ENCODE measurements at places on chromosomes 11 and 22.

DNA sequence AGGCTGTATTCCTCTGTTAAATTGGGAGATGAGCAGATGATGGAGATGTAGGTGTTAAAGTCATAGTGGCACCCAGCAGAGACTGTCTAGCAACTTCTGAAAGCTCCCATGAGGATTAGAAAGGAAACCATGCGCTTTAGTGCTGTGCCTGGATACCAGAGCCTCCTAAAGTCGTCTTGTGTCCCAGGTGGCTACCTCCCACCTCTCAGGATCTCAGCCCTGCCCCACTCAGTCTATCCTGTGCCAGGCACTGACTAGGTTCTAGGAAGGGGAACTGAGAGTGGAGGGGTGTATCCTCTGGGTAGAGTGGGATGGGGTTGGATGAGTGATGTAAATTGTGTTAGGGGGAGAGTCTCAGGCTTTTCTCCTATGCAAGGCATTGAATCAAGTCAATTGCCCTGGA, 60.2 kb downstream of the KIAA1671 start:
- DNase-seq, result no peak

- no peak for DNase-seq
These were observed 38.4 kb downstream of the NOX4 start for GRCh38 chr11:89452780-89453179.

DNA sequence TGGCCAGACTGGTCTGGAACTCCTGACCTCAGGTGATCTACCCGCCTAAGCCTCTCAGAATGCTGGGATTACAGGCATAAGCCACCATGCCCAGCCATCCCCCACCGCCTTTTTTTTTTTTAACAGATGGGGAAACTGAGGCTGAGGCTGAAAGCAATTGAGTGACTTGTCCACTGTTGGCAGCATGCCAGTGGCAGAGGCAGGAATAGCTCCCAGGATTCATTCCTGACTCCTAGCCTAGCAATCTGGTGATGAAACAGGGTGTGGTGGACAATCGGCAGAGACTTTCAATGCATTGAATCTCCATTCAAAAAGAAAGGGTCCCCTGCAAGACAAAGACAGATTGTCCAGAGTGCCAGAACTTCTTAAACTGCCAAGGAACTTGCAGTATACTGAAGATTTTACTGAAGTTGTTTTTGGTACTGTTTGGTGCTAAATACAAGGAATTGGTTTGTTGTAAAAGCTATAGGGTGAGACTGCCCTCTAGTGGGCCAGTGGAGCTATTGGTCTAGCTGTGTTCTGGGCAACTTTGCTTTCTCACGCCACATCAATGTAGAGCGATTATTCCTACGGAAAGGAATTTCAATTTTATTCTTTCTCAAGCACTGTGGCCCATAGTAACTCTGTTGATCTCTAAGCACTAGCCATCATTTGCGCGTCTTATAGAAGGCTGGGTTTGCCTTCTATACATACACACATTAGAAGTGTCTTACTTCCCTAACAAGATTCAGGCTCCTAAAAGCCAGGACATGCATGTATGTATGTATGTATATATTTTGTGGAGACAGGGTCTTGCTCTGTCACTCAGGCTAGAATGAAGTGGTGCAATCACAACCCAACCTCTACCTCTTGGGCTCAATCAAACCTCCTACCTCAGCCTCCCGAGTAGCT, 21.0 kb downstream of the C22orf31 start:
- peak; percentile 53 for DNase-seq

DNA sequence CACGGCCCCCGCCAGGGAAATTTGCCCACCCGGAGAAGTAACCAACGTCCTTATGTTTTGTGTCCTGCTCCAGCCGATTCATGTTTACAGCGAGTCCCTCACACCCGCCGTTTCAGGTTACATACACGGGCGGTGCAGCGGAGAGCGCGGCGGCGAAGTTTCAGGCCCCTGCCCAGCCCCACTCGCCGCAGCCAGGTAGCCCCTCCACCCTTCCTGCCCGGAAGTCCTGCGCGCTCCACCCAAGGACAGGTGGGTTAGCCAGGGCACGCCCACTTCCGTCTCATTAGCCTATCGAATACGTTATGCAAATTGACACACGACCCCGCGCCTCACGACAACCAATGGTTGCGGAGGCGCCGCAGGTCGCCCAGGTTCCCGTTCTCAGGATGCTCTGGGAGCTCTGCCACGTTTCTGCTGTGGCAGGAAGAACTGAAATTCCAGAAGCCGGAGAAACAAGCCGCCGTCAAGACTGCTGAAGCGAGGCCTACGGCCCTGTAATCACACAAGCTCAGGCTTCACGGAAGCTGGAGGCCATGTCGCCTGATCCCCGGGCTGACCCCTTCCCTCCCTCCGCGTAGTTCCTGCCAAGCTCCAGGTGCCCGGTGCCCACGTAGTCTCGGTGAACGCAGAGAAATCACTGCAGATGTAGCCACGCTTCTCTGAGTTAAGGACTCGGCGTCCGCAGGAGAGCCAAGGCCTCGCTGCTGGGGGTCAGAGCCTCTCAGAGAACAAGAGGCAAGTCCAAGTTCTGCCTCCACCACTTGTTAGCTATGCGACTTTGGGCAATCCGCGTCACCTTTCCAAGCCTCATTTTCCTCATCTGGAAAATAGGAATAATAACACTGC, 22.4 kb upstream of the MYH9 start:
- no peak for DNase-seq

- no peak for DNase-seq
These were observed 11.1 kb downstream of the OR5B3 start for GRCh38 chr11:58395581-58395980.

DNA sequence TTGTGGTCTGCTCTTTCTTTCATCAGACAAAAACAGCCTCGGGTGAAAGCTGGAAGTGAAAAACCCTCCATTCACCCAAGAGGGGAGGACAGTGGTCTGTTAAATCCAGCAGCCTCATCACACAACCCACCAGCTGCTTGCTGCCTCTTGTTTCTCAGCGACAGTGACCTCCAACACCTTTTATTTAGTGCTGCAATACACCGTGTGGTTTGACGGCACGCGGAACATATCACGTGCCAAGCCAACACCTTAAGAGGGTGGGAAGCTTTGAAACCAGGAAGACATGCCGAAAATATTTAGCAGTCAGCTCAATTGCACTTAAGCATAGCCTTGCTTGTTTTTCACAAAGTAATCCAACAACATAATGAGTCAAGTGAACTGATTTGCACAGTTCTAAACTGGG, 39.8 kb upstream of the POGLUT3 start:
- DNase-seq, result no peak

DNA sequence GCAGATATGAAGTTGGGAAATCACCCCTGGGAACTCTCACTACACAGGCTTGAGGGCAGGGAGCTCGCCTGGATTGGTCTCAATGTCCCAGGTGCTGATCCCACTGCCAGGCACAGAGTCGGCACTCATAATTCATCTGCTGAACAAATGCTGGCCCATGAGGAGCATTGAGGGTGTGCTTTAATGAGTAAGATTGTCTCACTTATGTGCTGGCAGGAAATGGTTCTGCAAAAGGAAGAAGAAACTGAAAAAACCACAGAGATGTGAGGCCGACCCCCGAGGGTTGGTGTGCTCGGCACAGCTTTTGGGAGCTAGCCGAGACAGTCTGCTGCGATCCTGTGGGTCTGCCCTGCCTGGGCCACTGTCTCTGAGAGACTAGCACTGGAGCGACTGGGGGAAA, 9.4 kb downstream of the PLAAT2 start:
- no peak for DNase-seq

DNA sequence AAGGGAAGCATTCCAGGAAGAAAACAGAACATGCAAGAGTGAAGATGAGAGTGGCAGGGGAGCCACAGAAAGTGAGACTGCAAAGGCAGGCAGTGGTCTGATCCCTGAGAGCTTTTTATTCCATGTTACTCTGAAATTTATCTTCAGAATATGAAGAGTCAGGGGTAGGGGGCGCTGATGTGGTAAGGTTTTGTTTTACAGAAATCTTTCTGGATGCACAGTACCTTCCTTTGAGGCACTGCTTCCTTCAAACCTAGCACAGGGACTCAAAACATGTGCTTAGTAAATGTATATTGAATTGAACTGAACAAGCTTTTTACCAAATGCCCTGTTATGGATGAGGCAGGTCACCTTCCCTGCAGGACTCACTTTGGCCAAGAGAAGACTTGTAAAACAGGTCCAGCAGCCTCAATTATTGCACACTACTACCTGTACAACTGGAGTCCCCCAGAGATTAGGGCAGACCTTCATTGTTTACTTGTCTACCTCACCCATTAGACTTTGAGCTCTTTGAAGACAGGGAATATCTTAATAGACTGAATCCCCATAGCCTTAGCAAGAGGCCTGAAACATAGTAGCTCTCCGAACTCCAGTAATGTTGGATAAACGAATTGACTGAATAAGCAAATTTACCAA, 2.2 kb downstream of the PAK1 start:
- DNase-seq, result peak; percentile 61

- DNase-seq, result no peak
These were observed 1.8 kb upstream of the TPBGL start for GRCh38 chr11:75238595-75239440.

DNA sequence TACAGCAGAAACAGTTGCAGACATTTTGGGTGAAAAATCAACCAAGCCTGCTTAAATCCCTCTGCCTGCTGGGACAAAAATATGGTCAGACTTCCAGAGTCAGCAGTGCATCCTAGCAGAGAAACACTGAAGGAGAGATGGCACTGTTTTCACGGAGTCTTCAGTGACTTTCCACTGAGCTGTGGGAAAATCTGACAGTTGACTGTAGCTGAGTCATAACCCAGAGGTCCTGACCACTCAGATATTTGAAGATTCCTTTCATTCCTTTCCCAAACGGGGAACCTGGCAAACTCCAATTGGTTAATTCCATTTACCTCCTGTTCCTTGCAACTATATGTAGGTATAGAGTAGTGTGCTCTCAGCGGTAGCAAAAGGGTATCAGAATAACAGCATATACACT, 20.9 kb upstream of the UPB1 start:
- DNase-seq, result no peak

- DNase-seq, result no peak
These were observed 19.9 kb upstream of the TMEM184B start for GRCh38 chr22:38292694-38293093.

DNA sequence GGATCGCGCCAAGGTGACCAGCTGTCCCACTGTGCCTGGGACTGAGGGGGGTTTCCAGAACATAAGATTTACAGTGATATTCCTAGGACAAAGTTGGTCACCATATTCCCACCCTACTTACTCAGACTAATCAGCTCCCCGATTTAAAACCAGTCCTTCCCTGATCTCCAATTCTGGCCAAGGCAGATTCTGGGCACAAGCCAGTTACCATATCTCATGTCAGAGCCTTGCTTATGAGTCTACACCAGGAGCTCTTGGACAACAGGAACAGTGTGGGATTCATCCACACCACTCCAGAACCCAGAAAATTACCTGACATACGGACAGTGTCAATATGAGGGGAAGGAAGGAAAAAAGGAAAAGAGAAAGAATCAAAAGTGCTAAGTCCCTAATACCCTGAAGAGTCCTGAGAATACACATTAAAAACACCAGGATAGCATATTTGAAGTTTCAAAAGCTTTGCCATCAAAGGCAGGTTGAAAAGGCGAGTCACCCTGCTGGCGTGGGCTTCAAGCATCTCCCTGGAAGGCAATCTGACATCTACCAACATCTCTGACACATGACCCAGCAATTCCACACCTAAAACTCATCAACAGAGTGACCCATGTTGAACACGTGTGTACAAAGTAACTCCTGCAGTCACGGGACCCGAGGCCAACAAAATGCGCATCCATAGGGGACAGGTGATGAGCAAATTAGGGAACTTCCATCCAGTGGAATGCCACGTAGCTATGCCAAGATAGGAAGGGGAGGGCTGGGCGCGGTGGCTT, 8.0 kb upstream of the IL2RB start:
- DNase-seq, result no peak

GRCh38 chr11:35478471-35479091, 46.8 kb downstream of the PAMR1 start:
- no peak for DNase-seq

- DNase-seq, result no peak
These were observed 82.3 kb downstream of the USP35 start for GRCh38 chr11:78270971-78271370.

GRCh38 chr11:112655371-112655770, 305.8 kb upstream of the NCAM1 start:
- no peak for DNase-seq

DNA sequence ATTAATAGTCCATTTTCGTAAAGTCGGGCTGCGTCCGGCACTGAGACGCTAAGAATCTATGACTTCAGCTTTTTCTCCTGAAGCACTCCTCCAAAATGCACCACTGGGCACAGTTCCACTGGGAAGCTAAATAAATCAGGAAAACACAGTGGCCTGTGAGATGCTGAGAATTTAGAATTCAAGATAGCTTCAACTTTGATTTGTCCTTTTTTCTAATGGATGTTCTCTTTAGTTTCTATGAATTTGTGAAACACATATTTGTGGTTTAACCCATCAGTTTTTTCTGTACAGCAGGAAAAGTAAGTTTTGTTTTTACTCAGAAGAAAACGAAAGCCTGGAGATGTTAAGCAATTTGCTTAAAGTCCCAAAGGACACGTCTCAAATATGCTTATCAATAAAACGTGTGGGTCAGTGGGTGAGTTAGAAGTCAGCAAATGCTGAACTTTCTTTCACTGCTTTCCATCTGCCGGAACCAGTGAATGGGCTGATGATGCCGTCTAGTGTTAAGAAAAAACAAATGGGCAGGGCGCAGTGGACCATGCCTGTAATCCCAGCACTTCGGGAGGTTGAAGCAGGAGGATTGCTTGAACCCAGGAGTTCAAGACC, 40.7 kb upstream of the CLMP start:
- DNase-seq, result no peak

GRCh38 chr11:33211153-33211552, 46.0 kb upstream of the HIPK3 start:
- peak; percentile 82 for DNase-seq

DNA sequence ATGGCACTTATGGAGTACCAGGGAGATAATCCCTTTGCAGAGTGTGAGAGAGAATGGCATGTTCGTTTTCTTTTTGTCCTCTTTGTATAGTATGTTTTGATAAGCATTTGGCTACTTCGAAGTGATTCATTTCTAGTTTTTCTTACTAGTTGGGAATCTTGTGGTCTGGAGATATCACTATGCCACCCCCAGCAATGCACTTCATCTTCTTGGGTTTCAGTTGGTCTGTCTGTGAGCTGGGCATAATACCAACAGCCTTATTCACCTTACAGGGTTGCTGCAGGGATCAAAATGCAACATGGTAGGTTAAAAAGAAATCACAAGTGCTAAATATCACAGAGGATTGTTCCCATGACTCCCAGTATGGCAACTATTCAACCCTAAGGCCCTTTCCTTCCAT, 387.8 kb upstream of the CADM1 start:
- no peak for DNase-seq

- DNase-seq, result no peak
These were observed 44.4 kb upstream of the BARX2 start for GRCh38 chr11:129331217-129331616.

GRCh38 chr11:34959770-34960169, 43.4 kb downstream of the PDHX start:
- DNase-seq, result no peak

GRCh38 chr11:117554601-117555333, 227.1 kb downstream of the CEP164 start:
- no peak for DNase-seq

DNA sequence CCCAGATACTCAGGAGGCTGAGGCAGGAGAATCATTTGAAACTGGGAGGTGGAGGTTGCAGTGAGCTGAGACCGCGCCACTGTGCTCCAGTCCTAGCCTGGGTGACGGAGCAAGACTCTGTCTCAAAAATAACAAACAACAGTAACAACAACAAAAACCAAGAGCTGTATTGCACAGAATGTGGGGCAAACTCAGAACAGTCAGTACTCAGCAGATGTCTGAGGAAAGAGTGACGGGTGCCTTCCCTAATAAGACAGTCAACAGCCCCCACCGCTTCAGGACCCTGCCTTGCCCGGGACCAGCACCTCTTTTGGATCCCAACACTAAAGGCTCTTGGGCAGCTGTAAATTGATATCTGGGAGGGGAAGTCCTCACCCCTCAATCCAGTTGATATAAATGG, 40.3 kb downstream of the RIBC2 start:
- no peak for DNase-seq

Measured in AML-193 (cell line).